Stimulated activated CD8-positive, alpha-beta memory T cell treated with anti-CD3 and anti-CD28 coated beads, Interleukin-4, amount 100 ng/mL, for 1 hour (primary cell): ENCODE measurements at places on chromosomes 5 and 9.

DNA sequence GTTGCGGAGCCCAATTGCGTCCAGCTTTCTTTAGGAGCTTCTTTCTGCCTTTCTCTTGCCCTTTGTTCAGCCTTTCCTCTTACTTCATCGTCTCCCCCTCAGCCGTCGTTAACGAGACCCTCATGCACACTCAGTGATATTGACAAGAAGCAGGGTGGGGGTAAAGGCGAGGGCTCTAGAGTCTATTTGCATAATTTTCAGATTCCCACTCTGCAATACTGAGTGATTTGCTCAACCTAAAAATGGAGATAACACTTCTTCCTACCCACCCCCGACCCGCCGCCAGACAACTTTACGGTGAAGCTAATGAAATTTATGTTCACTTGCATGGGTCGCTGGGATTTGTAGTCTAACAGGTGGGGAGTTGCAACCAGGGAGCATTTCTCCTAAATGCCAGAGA, 1.3 kb upstream of the TBC1D2 start:
- DNase-seq, result no peak

GRCh38 chr5:9625286-9625685, 4.9 kb downstream of the TAS2R1 start:
- DNase-seq, result no peak

DNA sequence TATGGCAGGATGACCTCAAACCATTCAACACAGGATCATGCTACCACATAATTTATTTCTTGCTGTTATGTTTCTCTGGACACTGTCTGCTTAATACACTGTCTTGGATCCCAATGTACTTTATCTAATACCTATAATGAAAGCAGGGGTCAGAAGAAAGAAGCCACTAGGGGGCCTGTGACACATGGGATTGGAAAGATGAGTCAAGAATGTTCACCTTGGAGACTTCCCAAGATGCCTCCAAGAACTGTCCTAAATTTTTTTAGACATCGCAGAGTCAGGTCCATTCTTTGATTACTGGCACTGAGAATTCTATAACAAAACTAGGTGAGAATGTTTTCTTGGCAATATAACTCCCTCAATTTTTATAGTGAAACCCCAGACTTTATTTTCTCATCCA, 305.8 kb upstream of the SMARCA2 start:
- DNase-seq, result no peak

DNA sequence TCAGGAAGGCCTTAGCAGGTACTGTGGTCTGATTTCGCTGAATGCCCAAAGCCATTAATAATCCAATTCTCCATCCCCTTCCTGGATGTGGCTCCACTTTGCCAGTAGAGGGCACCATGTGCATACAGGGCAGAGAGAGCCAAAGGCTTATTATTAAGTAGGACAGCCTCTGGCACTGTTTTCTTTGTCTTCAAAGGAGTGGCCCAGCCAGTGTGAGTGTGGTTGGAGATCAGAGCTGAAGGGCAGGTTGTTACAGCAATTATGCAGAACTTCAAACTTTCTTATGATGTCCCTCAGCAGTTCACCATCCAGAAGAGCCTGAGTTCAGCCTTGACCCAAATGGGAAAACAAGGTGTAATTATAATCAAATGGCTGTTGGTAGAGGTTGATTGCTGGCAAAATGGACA, 38.6 kb upstream of the CEMIP2 start:
- DNase-seq, result no peak

DNA sequence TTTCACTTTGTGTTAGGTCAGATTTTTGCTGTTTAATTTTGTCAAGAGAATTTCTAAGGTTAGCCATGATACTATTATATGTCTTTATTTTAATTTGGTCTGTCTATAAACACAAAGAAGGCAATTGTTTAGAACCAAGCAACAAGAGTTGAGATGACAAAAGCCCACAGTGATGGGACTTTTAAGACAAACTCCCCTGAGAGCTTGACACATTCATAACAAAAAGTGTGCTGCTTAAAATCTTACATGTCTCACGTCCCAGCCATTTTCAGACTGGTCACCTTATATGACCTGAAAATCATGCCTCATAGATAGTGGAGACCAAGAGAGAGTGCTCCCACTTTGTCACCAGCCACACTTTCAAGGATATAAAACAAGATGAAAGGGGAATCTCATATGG, 21.6 kb upstream of the NNT start:
- no peak for DNase-seq

DNA sequence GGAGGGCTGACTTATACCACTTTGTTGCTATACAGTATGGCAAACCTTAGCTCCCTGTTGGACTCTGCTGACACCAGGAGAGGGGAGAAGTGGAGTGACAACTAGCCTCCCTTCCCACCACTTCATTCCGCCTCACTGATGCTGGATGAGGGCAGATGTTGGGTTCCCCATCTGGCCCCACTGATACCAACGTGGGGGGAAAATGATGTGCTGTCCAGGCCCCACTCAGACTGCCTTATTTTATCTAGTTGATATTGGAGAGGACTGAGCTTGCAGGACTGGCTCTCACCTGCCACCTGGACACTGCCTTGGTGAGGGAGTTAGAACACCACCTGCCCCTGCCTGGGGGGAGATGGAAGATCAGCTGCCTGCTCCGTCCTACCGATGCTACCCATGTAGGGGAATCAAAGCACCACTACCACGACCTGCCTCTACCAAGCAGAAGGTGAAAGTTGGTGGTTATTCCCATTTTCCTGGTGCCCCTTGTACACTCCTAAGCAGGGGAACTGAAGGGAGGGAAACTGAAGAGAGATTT, 292.1 kb downstream of the GADD45G start:
- DNase-seq, result no peak

GRCh38 chr9:72139226-72139625, 10.0 kb upstream of the GDA start:
- DNase-seq, result no peak

- no peak for DNase-seq
Observed at GRCh38 chr9:129280623-129281271, 102.7 kb upstream of the IER5L start.

- DNase-seq, result no peak
Observed at GRCh38 chr9:2833096-2833495, 10.8 kb downstream of the PUM3 start.

GRCh38 chr5:34576891-34577666, 79.0 kb upstream of the RAI14 start:
- no peak for DNase-seq

- no peak for DNase-seq
Observed at GRCh38 chr5:71973563-71973962, 133.7 kb upstream of the MAP1B start.

- DNase-seq, result no peak
Observed at GRCh38 chr9:124487260-124488182, 19.7 kb downstream of the NR5A1 start.

DNA sequence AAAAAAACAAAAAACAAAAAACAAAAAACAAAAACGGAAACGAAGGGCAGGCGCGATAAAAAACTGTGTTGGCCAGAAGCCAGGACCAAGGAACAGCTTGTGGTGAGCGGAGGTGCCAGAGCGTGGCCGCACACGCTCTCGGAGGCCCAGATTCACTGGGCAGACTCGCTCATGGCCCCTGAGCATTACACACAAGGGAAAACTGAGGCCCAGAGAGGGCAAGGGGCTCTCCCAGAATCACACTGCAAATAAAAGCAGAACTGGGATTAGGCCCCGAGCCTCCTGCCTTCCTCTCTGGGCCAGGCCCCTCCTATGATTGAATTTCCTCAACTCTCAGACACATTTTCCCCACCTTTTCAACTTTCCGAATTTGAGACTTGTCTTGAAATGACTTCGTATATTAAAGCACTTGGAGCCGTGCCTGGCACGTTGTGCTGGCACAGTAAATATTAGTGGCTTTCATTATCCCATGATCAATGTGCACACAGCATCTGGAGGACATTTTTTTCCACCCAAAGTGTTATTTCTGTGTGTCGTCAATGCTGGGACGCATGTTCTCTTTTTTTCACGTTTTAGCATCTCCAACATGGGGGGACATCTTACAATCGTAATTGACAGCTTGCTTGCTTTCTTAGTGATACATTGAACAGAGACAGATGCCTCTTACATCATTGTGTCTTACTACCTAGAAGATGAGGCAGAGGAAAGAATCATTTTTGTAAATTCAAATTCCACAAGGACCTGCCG, 7.4 kb downstream of the FIBCD1 start:
- DNase-seq, result no peak

GRCh38 chr5:59533730-59534108, 359.8 kb downstream of the PDE4D start:
- DNase-seq, result no peak

DNA sequence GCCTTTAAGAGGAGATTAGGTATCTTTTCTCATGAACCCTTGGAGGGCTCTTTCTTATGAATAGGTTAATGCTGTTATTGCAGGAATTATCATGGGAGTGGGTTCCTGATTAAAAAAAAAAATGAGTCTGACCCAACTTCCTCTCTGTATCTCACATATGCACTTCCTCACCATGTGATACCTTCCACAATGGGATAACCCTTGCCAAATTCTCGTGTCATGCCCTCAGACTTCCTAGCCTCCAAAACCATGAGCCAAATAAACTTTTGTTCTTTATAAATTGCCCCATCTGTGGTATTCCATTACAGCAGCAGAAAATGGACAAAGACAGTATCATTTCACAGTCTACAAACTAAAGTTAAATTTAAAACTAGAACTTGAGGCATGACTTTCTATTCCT, 1.0 kb downstream of the OR1B1 start:
- no peak for DNase-seq

DNA sequence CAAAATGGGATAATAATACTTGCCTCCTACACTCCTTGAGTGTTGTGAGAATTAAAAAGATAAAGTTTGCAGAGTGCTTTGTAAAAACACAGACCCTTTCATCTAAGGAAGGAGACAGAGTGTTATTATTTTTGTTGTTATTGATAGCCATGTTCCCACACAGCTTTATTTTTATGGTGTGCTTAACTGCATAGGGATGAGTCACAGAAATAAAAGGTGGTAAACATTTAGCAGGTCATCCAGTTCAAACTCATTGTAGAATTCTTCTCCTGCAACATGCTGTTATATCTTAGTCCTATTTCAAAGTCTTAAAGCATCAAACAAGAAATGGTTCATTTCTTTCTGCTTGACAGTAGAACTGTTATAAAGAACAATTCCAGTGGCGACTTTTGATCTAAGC, 367.5 kb upstream of the ACTBL2 start:
- DNase-seq, result no peak

GRCh38 chr5:39523821-39524220, 99.0 kb upstream of the DAB2 start:
- DNase-seq, result no peak

- DNase-seq, result no peak
Observed at GRCh38 chr5:172904643-172905345, 54.4 kb upstream of the RPL26L1 start.

GRCh38 chr9:117945286-117945685, 241.1 kb downstream of the TLR4 start:
- no peak for DNase-seq

DNA sequence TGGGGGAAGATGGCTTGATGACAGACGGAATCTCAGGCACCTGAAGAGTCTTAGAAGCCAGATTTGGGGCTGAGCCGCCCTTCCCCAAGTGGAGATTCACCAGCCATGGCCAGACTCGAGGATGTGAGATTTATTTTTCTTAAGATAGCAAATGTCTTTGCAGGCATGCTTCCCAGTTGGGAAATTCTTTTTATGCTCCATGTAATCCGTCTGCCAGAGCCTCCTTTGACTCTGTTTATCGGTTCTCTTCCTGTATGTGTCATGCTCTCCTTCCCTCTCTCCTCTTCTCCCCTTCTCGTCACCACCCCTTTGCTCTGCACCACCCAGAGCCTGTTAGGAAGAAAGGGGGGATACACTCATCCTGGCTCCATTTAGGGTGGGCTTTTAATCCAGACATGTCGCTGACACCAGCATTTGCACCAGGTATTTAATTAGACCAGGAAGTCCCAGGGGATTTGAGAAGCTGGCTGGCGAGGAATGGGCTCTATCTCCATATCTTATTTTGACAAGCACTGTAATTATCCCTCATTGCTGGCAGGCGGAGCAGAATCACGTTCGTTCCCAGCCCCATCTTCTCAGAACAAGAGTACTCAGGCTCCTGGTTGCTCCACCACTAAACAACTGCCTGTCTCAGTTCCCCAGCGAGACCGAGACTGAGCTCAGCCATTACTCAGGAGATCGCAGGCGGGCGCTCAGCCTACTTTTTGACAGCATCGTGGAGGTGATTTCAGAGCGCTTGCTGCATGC, 50.9 kb downstream of the KCNIP1 start:
- DNase-seq, result no peak

GRCh38 chr5:171505473-171506043, 86.1 kb downstream of the FGF18 start:
- DNase-seq, result no peak

DNA sequence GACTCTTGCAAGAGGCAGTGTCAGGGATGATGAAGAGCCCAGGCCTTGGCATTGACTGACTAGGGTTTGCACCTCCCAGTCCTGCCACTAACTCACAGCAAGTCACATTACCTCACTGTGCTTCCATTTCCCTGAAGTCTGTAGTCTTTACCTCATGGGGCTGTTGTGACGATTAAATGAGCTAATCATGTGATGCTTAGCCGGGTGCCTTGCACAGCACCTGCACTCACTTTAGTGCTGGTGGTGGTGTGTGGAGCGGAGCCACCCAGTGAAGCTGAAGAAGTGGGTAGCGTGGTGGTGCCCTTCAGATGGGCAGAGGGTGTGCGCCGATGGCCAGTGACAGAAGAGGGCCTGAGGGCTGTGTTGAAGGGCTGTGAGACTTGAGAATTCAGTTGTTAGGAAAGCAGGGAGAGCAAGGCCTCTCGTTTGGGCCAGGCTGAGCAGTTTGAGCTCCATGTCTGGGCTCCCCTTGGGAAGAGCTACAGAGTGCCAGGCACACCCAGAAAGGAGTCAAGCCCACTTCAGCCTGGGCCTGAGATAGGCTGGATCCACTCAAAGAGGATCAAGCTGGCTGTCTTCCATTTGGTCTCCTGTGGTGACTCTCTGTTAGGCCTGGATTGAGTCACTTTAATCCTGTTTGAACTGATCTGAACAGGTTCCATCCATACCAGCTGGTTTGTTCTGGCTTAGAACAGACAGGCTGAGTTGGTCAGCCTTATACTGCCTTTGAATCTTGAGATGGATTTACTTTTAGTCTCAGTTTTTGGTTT, 42.5 kb downstream of the RALGPS1 start:
- no peak for DNase-seq

DNA sequence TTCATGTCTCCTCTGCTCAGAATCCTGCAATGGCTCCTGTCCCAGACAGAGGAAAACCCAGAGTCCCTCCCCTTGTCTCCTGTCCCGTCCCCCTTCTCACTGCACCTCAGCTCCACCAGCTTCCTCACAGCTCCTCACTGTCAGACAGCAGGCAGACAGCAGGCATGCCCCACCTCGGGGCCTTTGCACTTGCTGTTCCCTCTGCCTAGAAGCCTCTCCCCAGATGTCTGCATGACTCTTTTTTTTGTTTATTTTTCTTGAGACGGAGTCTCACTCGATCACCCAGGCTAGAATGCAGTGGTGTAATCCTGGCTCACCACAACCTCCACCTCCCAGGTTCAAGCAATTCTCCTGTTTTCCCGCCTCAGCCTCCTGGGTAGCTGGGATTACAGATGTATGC, 8.8 kb upstream of the SLC6A7 start:
- DNase-seq, result no peak

- DNase-seq, result no peak
Observed at GRCh38 chr5:52448111-52448510, 339.6 kb upstream of the ITGA1 start.

- no peak for DNase-seq
Observed at GRCh38 chr5:174675916-174676315, 48.5 kb upstream of the MSX2 start.

GRCh38 chr9:136525207-136525606, 20.6 kb downstream of the NOTCH1 start:
- no peak for DNase-seq
